Activated CD4-positive, alpha-beta T cell treated with anti-CD3 and anti-CD28 coated beads for 36 hours (primary cell): ENCODE measurements at places on chromosomes 5 and 9.

DNA sequence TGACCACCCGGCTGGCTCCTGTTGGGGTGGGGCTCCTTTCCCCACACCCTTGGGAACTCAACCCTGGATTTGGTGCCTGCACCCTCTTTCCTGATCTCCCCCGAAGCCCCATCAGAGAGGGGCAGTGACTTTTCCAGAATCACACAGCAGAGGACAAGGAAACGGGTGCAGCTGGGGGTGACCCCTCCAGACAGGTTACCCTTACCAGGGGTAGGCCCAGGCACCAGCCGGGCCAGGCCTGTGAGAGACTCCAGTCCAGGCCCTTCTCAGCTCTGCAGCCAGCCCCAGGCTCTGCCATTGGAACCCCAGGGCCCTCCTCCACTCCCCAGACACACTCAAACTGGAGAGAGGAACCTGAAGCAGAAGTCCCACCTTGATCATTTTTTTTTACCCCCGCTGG is 19.0 kb upstream of the PHYHD1 start:
- DNase-seq, result peak; percentile 30

- no peak for DNase-seq
These were observed 51.1 kb downstream of the MAST4 start for GRCh38 chr5:66647146-66647856.

GRCh38 chr9:113898596-113898995 is 22.5 kb downstream of the ZNF618 start:
- no peak for DNase-seq

GRCh38 chr5:168813184-168813968 is 234.2 kb upstream of the PANK3 start:
- DNase-seq, result no peak

GRCh38 chr5:69010476-69010875 is 83.3 kb upstream of the SLC30A5 start:
- no peak for DNase-seq

DNA sequence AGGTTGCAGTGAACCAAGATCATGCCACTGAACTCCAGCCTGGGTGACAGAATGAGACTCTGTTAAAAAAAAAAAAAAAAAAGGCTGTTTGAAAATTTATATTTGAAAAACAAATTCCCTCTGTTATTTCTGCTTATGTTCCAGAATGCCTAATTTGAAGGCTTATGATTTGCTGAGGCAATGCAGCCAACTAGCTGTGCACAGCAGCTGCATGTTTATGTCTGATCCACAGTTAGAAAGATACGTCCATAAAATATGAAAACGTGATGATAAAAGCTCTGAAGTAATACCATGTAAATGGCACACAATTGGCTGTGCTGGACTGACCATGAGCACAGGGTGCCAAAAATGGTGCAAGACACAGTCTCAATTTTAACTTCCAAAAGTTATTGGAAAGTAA is 453.2 kb downstream of the TUSC1 start:
- DNase-seq, result no peak

GRCh38 chr9:92716557-92716956 is 46.6 kb upstream of the IPPK start:
- peak; percentile 88 for DNase-seq

DNA sequence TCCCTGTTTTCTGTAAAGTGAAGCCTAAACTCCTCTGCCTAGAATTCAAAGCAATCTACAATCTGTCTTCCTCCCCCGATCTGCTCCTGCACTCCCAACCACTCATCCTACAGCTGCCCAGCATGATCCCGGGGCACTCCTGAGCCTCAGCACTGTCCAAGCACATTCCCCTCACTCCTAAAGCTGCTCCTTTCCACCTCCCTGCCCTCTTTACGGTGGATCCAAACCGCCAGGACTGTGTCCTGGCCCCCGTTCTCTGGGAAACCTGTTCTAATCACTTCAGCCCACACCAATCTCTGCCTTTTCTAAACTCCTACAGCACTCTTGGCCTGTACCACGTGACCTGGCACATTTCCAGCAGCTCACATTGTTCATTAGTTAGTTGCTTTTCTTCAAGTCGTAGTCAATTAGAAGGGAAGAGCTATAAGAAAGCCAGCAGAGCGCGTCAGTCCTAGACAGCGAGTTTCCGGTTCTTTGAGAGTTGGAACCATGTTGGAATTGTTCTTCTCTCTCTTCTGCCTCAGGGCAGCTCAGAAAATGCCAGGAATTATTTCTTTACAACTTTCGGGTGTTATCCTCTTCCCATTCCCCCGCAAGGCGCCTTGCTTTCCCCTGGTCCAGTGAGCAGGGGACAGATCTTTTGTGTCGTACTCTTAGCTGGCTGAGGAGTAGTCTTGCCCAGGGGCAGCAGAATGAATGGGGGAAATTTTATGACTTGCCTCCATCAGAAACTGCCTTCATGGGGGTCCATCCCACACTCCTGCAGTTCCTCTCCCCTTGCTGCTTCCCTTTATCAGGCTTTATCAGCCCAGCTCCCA is 60.7 kb downstream of the NRG2 start:
- DNase-seq, result no peak

- no peak for DNase-seq
These were observed 2.7 kb upstream of the IRX4 start for GRCh38 chr5:1885404-1885755.

DNA sequence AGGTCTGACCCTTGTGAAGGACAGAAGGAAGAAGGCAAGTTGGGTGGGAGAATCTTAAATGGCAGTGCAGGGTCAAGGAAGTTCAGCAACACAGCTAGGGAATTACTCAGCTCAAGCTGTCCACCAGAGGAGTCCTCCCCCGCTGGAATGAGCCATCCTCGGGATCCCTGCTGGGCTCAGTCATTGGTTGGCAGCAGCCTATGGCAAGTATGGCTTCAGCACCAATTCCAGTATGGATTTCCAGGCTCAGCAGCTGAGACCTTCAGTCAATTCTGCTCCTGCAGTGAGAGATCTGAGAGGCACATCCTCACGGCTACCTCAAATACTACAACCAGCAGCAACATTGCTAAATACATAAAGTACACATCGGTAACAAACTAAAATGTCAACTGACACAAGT is 280.6 kb upstream of the PIK3R1 start:
- DNase-seq, result no peak

DNA sequence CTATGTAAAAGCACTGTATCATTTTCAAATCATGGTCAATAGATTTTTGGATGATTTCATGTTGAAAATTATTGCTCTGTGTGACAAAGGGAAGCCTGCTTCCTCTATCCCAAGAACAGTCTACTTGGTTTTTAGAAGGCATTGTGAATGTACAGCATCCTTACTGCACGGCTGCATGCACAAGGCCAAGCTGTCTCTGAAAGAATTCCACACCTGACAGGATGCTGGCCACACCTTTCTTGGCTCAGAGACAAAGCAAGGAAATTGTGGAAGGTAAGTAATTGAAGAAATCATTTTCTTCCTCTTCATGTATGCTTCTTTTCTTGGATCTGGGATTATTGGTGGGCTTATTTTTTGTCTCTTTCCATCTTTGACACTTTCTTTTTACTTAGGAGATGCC is 53.7 kb upstream of the VCAN start:
- no peak for DNase-seq

- no peak for DNase-seq
These were observed 23.7 kb upstream of the SPZ1 start for GRCh38 chr5:80296121-80296520.

DNA sequence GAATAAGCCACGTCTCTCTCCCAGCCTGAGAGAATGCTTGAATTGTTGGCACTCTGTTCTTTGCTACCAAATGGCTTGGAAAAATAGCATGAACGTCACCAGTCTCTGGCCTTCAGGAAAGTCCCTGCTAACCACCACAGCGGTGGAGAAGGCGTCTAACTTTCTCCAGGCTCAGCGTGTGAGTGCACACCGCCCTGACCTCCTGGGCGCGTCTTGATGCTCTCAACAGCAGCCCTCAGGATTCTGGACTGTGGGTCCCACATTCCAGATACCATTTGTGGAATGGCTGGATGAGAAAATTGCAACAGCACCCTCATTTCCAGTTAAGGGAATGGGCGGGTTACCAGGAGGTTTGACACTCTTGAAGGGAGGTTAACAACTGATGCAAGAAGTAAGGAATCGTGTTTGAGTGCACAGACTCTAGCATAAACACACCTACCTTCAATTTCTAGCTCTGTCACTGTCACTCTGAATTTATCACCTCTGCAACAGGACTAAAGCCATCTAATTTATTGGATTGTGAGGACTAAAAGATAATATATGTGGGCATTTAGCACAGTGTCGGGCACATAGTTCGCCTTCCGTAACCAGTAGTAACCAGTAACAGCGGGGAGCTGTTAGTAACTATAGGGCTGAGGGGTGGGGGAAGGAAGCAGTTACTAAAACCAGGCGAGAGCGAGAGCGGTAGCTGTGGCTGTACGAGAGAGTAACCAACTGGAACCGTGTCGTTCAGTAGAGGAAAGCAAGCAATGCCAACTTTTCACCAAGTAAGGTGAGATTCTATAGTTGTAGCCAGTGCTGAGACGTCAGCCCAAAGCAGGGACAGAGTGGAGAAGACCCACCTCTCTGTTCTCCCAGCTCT is 807 bp upstream of the PLGRKT start:
- DNase-seq, result peak; percentile 77

- no peak for DNase-seq
These were observed 51.9 kb upstream of the RNF38 start for GRCh38 chr9:36451949-36452348.

DNA sequence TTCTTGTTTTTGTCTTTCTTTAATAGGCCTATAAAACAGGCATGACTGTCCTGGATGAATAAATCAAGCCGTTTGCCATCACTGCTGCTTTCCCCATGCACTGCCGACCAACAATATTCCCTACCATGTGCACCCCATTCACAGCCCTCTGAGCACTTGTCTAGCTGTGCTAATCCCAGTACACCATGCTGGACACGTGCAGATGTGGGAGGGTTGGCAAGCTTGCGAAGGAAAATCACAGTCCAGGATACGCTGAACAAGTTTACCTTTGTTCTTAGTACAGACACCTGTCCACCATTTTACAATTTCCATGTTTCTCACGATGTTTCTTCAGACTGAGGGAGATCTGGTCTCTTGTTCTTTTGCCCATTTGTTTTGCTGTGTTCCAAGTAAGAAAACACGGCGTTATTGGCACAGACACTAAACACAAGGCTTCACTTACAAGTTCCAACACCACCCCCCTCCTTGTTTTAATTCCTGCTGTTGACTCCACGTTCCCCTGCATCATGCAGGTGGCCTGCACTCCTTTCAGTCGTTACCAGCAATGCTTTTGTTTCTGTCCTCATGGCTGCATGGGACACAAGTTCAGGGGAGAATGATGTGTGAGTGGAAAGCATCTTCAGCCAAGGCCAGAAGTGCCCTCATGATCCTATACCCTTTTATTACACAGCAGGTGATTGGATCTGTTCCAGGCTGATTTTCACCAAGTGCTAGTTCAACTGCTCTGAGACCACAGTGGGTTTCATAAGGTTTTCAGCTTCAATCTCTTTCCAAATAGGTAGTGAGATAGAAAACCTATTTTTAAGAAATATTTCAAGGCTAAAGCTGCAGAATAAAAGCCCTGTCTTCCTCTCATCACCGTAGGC is 608.9 kb downstream of the IRX1 start:
- no peak for DNase-seq

DNA sequence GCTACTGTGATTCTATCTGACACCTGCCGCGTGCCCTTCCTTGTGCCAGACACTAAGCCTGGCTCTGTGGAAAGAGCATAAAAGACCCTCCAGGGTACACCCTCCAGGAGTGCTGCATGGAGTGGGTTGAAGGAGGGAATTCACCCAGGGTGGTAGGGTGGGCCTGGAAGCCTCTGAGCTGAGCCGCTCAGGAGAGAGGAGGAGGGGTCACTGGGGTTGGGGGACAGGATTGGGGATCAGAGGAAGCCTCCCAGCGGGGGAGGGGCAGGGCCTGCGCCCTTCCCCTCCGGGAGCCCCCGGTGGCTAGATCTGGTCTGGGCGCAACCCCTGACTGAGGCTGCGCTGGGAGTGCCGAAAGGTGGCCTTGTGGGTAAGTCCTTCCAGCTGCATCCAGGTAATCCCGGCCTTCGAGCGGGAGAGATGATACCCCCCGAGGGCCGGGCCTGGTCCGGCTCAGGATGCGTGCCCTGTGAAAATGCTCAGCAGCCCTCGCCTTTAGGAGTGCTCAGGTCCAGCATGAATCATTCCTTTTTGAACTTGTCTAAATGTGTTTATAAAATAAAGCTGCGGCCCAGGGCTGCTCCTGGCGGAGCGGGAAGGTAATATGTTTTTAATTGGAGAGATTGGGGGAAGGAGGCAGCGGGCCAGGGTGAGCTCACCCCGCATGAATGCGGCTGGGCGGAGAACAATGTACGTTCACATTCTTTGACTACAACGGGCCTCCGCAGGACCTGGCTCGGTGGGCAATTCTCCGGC is 118.1 kb upstream of the SMIM23 start:
- no peak for DNase-seq

- no peak for DNase-seq
These were observed 68.5 kb downstream of the GLDC start for GRCh38 chr9:6576987-6577386.
